ENCODE measurements at places on chromosomes 6 and 20.

GRCh38 chr6:124795643-124796463 lies 166.4 kb upstream of the RNF217 start:
- no peak for DNase-seq

GRCh38 chr6:39223061-39223460 lies 6.2 kb downstream of the KCNK5 start:
- DNase-seq: no peak

- DNase-seq: no peak
Observed at GRCh38 chr20:57417051-57417689, 26.0 kb downstream of the RBM38 start.

DNA sequence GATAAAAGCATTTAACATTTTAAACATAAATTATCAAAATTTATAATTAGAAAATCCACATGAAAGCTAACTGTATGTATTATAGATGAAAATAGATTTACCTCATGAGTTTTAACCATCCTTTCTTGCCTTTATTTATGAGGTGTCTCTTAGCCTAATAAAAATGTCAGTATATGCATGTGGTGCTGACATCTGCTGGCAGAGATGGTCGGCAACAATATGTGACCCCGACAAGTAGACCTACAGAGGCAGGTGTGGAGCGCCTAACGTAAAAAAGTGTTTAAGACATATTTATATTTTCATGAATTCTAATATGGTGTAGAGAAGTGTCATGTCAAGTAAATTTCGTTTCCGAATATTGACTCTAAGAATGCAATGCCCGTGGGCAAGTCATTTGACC lies 149.0 kb upstream of the FUT9 start:
- no peak for DNase-seq

- no peak for DNase-seq
Observed at GRCh38 chr6:111276335-111276734, 189.0 kb downstream of the SLC16A10 start.

- DNase-seq: no peak
Observed at GRCh38 chr6:132962936-132963868, 148.8 kb downstream of the RPS12 start.

- DNase-seq: peak; percentile 11
Observed at GRCh38 chr20:20452254-20452676, 84.4 kb downstream of the INSM1 start.

- no peak for DNase-seq
Observed at GRCh38 chr6:25366903-25367545, 87.8 kb downstream of the CARMIL1 start.

DNA sequence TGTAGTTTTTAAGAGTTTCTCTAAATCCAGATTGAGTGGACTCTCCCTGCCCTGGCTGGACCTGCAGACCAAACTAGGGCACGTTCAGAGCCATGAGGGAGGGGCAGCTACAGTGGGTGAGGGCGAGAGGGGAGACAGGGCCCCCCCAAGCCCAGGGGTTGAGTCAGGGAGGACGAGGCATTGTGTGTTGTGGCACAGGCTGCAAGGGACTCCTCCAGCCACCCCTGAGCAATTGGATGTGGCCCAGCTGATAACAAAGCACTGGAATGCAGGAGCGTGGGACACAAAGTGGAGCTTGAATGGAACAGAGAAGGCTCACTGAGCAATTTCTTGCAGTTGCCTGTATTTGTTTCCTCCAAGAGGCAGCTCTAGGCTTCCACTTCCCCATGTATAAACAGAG lies 43.5 kb upstream of the MYL9 start:
- DNase-seq: no peak

DNA sequence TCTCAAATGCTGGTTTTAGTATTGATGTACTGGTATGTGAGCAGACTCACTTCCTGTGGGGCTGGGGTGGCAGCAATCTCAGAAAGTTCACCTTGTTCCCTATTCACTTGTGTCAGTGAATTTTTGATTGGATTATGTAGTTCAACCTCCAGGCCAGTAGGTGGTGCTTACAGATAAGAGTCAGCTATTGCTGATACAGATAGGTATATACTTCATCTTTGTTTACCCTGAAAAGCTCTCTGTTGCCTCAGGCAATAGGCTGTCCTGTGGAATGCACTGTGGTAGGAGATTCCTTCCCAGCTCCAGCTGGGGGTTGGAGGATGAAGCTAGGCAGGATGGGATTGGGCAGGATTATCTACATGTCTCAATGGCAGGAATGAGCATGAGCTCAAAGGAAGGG lies 851.2 kb upstream of the EYS start:
- no peak for DNase-seq

DNA sequence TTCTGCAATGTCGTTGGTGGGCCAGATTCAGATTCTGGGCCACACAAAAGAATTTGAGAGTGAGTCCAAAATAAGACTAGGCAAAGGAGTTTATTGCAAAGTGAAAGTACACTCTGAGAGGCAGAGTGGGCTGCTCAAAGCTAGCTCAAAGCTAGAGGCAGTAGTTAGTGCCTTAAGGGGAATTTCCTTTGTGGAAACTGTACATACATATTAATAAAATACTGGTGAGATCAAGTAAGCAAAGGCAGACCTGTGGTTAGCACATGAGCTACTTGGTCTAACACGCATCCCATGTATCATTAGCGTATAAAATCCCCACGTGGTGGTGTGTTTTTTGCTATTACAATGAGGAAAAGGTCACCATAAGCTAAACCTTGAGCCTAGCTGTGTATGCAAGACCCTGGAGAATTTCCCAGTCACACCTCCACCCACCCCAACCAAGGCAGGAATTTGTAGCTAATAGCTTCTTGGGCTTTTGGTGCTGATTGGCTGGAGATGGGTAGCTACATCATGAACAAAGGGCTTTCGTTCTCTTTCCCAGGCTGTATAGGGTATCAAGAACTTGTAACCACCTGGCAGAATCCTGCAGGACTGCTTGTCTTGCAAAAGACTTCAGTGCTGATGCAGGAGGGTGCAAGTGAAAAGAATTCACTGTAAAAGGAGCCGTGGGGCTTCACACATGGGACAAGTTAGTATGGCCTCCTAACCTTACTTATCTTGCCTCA lies 14.7 kb upstream of the TRIM26 start:
- no peak for DNase-seq

DNA sequence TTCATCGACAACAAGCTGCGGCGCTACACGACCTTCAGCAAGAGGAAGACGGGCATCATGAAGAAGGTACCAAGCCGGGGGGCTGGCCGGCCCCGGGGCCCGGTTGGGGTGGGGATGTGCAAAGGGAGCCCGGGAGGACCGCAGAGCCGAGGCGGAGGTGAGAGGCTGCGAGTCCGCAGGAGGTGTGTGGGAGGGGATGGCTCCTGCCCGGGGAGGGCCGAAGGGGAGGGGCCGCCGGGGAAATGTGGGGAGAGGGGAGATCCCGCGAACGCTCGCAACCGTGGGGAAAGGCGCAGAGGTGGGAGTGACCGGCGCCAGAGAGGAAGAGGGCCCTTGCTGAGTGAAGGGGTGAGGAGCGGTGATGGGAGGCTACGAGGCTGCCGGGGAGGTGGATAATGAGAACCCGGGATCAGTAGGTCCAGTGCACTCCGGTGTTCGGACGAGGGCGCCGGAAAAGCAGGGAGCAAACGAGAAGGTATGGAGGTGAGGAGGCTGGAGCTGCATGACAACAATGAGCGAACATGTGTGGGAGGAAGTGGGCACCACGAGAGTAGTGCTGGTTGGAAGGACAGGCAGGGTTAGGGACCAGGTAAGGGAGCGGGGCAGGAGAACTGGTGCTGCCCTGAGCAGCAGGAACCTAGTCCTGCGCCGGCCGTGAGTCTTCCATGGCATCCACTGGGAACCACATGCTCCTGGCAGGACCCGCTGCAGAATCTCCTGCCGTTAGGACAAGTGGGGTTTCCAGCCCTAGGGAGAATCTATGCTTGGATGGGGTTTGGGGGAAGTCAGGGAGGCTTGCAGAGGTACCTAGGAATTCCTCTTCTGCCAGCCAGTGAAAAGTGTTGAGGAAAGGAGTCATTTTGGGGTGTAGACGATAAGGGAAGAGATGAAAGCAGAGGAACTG lies 1.3 kb downstream of the SRF start:
- no peak for DNase-seq

- peak; percentile 20 for DNase-seq
Observed at GRCh38 chr6:32087574-32088486, 21.3 kb downstream of the TNXB start.

DNA sequence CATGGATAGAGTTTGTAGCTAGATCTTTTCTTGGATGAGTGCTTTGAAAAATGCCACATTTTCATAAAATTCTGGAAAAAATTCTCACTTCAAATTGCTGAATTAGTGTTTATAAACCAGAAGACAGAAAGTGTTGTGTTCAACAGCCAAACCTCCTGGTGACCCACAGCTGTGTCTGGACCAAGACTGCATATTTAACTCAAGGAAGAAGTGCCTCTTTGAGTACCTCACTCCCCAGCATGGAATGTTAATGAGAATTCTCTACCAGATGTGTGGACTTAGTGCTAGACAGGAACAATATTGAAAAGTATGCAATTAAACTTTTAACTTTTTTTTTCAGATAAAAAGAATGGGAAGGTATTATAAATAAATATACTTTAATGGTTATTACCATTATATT lies 609.3 kb downstream of the COL12A1 start:
- no peak for DNase-seq

DNA sequence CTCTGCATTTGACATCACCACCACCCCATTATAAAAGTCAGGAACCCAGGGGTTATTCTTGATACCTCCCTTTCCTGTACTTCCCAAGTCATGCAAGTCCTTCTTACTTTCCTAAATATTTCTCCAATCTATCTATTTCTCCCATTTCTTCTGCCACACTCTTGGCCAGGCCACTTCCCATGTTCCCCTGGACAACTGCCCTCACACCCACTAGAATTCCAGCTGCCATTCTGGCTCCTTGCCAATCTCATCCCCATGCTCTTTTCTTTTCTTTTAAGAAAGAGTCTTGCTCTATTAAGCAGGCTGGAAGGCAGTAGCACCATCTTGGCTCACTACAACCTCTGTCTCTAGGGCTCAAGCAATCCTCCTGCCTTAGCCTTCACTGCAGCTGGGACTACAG lies 15.2 kb downstream of the DEFB132 start:
- DNase-seq: no peak

GRCh38 chr20:57329608-57330221 lies at the start of gene SPO11:
Gene SPO11, plus strand, starts transcription at chr20:57329803. Its CDS starts 65 bp downstream, at chr20:57329868.
- DNase-seq: no peak
